Dermis lymphatic vessel endothelial cell (primary cell): ENCODE measurements at places on chromosomes 11 and 22. TPM values are rescaled to one million over a fixed set of nuclear protein-coding genes. Genes with fewer than 3 reads are reported as not detected.

SPTBN2 gene
- total RNA-seq, result 12.6 TPM in 2 replicates

SLC22A25 gene
- total RNA-seq, result not detected in 2 replicates

SLC22A6 gene
- total RNA-seq, result not detected in 2 replicates

PVALB gene
- not detected in 2 replicates for total RNA-seq

CSTF3 gene
- 14.4 and 22.7 TPM in 2 replicates for total RNA-seq

SCGB1A1 gene
- total RNA-seq, result not detected in 2 replicates

CHRNA10 gene
- total RNA-seq, result 0.33 and 0.43 TPM in 2 replicates

PIH1D2 gene
- 0.33 and 0.69 TPM in 2 replicates for total RNA-seq

MPST gene
- total RNA-seq, result 110 and 124 TPM in 2 replicates

OTOG gene
- not detected in 2 replicates for total RNA-seq

SMTNL1 gene
- not detected in 2 replicates for total RNA-seq

RAG2 gene
- not detected in 2 replicates for total RNA-seq

OR8G1 gene
- not detected in 2 replicates for total RNA-seq

PLAAT5 gene
- not detected in 2 replicates for total RNA-seq

AP5B1 gene
- 8.0 and 8.5 TPM in 2 replicates for total RNA-seq
